Panc1 (cell line): ENCODE measurements at places on chromosomes 2 and 18. TPM values are rescaled to one million over a fixed set of nuclear protein-coding genes. Genes with fewer than 3 reads are reported as not detected.
A peak's percentile ranks its signal among the peaks of the same experiment; 100 is the strongest.

Gene UGT1A5
- total RNA-seq = not detected

DNA sequence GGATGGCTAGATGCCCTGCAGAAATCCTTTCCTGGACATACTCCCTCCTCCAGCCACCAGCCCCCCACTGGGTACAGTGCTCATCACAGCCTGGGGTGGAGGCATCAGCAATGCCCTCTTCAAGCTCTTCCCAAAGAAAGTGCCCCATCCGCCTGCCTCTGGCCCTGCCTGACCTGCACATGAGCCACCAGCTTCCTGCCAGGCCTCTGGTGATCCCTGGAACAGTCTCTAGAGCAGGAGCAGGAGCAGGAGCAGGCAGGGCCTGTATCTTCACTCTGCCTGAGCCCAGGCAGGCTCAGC, 54.1 kb upstream of the CAB39 start:
- DNase-seq = no peak
- H3K4me1 ChIP-seq = no peaks in the 10 kb centered on the region
- no peaks in the 10 kb centered on the region for H3K27me3 ChIP-seq

GRCh38 chr2:52632543-52632942, 1135.1 kb upstream of the CHAC2 start:
- no peak overlapping the region for H3K4me3 ChIP-seq
- H3K36me3 ChIP-seq = no peaks in the 10 kb centered on the region
- H3K27ac ChIP-seq = no peak overlapping the region
- no peaks in the 10 kb centered on the region for H3K27me3 ChIP-seq

Gene LTBP1
- total RNA-seq = 12.5 TPM

DNA sequence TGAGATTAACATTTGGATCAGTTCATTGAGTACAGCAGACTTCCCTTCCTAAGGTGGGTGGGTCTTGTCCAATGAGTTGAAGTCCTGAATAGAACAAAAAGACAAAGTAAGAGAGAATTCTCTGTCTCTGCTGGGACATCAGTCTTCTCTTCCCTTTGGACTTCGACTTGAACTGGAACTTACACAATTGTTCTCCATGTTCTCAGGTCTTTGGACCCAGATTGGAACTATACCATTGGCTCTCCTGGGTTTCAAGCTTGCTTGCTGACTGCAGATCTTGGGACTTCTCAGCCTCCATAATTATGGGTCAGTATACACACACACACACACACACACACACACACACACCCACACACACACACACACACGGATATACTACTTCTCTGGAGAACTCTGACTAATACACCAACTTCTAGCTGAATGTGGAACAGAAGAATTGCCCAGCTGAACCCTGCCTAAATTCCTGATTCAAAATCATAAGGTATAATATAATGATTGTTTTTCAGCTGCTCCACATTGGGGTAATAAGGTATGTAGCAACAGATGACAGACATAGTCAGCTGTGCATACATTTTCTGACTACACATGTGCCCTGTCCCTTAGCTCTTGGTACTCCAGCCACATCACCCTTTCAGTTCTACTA, 214.0 kb downstream of the TGIF1 start:
- H3K4me3 ChIP-seq = no peak overlapping the region
- H3K4me1 ChIP-seq = peaks cover 51% of the 10 kb centered on the region
- H3K27ac ChIP-seq = peak overlapping the region; percentile 100
- no peaks in the 10 kb centered on the region for H3K36me3 ChIP-seq

DNA sequence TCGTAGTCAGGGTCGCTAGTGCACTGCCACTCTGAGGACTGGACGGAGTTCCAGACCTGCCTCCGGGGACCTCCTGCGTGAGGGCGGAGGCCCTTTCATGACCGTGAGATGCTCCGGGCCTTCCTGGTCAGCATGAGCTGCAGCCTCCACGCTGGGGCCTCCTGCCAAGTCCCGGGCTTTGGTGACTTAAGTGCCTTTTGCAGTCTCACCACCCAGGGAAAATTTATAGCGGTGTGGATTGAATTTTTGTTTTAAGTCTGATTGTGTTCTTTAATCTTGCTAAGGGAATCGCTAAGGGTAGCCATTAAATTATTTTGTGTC, 33.6 kb downstream of the CHRNA1 start:
- no peak overlapping the region for H3K27ac ChIP-seq
- H3K4me1 ChIP-seq = no peaks in the 10 kb centered on the region
- no peak overlapping the region; the same call in 1 of the 2 replicates for H3K4me3 ChIP-seq
- H3K27me3 ChIP-seq = peaks cover 12% of the 10 kb centered on the region; the same call in 1 of the 2 replicates
- no peaks in the 10 kb centered on the region for H3K36me3 ChIP-seq
- DNase-seq = no peak

DNA sequence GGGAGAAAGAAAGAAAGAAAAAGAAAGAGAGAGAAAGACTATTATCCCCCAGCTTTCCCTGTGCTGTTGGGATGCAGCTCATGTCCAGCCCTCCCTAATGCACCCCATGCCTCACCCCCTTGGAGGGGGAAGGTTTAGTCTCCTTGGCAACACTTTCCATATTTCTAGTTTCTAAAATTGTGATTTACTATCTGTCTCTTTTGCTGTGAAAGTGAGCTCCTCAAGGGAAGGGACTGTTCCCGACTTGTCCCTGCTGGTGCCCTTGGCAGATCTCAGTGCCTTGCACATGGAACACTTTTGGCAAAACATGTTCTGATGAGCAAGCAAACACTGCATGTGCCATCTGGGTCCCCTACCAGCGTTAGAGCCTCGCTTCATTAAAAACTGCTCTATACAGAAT, 11.7 kb upstream of the NAPG start:
- H3K36me3 ChIP-seq = no peaks in the 10 kb centered on the region
- peaks cover 13% of the 10 kb centered on the region for H3K27me3 ChIP-seq
- no peak for DNase-seq
- H3K27ac ChIP-seq = no peak overlapping the region

Gene LRP2
- total RNA-seq = 0.10 TPM

GRCh38 chr18:59272891-59273758, at the start of gene RAX:
RAX (minus strand) TSS chr18:59273454; CDS start chr18:59273206, 248 bp downstream.
- peaks cover 11% of the 10 kb centered on the region for H3K27me3 ChIP-seq
- no peak for DNase-seq
- no peak within 1 kb of the TSS for H3K27ac ChIP-seq
- H3K4me3 ChIP-seq = no peak within 1 kb of the TSS
- no peaks in the 10 kb centered on the region for H3K36me3 ChIP-seq
- no peaks in the 10 kb centered on the region for H3K4me1 ChIP-seq

- no peak overlapping the region for H3K4me3 ChIP-seq
- H3K4me1 ChIP-seq = no peaks in the 10 kb centered on the region
- H3K36me3 ChIP-seq = no peaks in the 10 kb centered on the region
- no peak for DNase-seq
Observed at GRCh38 chr2:10706033-10706432, 15.4 kb upstream of the ATP6V1C2 start.

Gene TUBA4B
- total RNA-seq = not detected

GRCh38 chr2:169479257-169480078, at the start of gene BBS5:
BBS5 (plus strand) TSS chr2:169479494; CDS start chr2:169479554, 60 bp downstream.
- peak within 1 kb of the TSS; percentile 85 for H3K4me3 ChIP-seq
- H3K4me1 ChIP-seq = no peaks in the 10 kb centered on the region
- H3K27me3 ChIP-seq = no peaks in the 10 kb centered on the region
- peaks cover 2% of the 10 kb centered on the region; the same call in 1 of the 2 replicates for H3K36me3 ChIP-seq
- H3K27ac ChIP-seq = peak within 1 kb of the TSS; percentile 80
- DNase-seq = peak; percentile 33

Gene SLC23A3
- 3.3 TPM for total RNA-seq

GRCh38 chr18:32730620-32731091, 42.2 kb downstream of the KLHL14 start:
- H3K4me1 ChIP-seq = no peaks in the 10 kb centered on the region
- H3K27me3 ChIP-seq = no peaks in the 10 kb centered on the region
- H3K27ac ChIP-seq = peak overlapping the region; percentile 78
- no peaks in the 10 kb centered on the region for H3K36me3 ChIP-seq
- DNase-seq = peak; percentile 38
- peak overlapping the region; percentile 44 for H3K4me3 ChIP-seq

DNA sequence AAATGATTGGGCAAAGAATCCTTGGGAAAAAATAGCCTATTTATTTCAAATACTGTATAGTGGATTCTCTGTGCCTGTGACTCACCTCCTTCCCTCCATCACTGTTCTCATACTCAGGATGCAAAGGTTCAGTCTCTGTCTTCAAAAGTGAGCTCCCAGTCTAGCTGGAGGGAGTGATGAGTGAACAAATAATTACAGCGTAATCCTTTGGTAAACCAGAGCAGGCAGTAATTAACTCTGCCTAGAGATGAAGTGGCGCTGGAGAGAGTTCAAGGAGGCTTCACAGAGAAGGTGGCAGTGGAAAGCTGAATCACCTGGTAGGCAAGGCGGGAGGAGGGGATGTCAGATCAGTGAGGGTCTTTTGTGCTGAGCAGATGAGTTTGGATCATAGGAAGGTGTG, 6.5 kb downstream of the DGUOK start:
- no peak for DNase-seq
- no peak overlapping the region for H3K4me3 ChIP-seq
- H3K4me1 ChIP-seq = peaks cover 3% of the 10 kb centered on the region; the same call in 1 of the 2 replicates
- H3K27ac ChIP-seq = no peak overlapping the region
- H3K36me3 ChIP-seq = 0 out of 2 replicates have a peak, but pooled peaks cover 2% of the 10 kb centered on the region
- no peaks in the 10 kb centered on the region for H3K27me3 ChIP-seq

- peak overlapping the region; percentile 90 for H3K27ac ChIP-seq
- peaks cover 26% of the 10 kb centered on the region for H3K4me1 ChIP-seq
- H3K36me3 ChIP-seq = no peaks in the 10 kb centered on the region; the same call in 1 of the 2 replicates
- DNase-seq = no peak
- no peaks in the 10 kb centered on the region for H3K27me3 ChIP-seq
- peak overlapping the region; percentile 87 for H3K4me3 ChIP-seq
Observed at GRCh38 chr2:202635428-202636212, 851 bp downstream of the FAM117B start.

- H3K27ac ChIP-seq = peak overlapping the region; percentile 66
- H3K36me3 ChIP-seq = peaks cover 36% of the 10 kb centered on the region
- H3K27me3 ChIP-seq = no peaks in the 10 kb centered on the region
- DNase-seq = no peak
- H3K4me3 ChIP-seq = no peak overlapping the region
- H3K4me1 ChIP-seq = peaks cover 13% of the 10 kb centered on the region; the same call in 1 of the 2 replicates
Observed at GRCh38 chr2:200470230-200470629, 39.6 kb downstream of the KCTD18 start.

GRCh38 chr18:40608226-40608625, 1346.8 kb upstream of the PIK3C3 start:
- no peaks in the 10 kb centered on the region for H3K27me3 ChIP-seq
- H3K4me3 ChIP-seq = no peak overlapping the region
- H3K27ac ChIP-seq = no peak overlapping the region
- DNase-seq = no peak
- no peaks in the 10 kb centered on the region for H3K36me3 ChIP-seq
